ENCODE measurements at places on chromosomes 2 and 18.

DNA sequence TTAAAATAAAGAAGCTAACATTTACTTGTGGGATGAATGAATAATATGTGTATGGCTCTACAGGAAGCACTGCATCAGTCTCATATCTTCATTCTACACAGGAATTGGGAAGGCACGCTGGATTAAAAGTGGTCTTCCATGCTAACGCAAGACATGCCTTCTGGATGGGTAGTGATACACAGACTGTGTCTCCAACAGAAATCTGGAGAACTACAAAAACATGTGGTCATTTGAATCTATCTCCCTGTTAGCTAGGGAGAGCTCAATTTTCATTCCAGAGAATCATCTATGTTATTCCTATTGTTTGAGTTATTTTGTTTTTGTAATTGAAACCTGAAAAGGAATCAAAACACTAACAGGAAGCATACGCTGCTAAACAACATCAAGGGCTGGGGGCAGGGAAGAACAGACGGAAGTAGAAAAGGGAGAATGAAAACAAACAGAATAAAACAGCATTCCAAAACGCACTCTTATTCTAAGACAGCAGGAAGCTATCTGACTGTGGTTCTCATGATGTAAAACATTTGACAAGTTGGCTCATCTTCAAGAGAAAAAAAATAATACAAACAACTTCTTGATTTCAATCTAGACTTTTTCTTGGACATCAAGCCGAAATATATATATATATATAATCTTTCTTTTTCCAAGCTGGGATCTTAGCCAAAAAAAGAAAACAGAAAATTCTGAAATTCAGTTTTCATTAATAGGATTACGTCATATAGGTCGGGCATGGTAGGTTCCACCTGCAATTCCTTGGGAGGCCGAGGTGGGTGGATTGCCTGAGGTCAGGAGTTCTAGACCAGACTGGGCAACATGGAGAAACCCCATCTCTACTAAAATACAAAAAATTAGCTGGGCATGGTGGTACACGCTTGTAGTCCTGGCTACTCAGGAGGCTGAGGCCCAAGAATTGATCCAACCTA is 31.5 kb upstream of the ASNSD1 start:
- no peak for DNase-seq

GRCh38 chr2:142536966-142537365 is 340.5 kb upstream of the KYNU start:
- no peak for DNase-seq

- no peak for DNase-seq
These were observed 267.7 kb downstream of the NBAS start for GRCh38 chr2:15293262-15293937.

- no peak for DNase-seq
These were observed 89.9 kb downstream of the MAPK4 start for GRCh38 chr18:50649821-50650220.

DNA sequence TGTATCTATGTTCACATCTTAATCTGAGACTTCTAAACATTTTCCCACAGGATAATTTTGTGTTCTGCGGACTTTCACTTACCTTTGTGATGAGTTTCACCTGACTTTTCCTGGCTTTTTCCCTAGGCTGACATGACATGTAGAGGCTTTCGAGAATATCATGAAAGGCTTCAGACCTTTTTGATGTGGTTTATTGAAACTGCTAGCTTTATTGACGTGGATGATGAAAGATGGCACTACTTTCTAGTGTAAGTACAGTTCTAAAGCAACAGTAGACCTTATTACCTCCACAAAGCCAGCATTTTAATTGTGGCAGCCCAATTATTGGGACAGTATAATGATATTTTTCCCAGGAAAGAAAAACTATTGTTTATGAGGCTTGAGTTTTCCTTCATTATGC is 34.1 kb upstream of the METAP1D start:
- no peak for DNase-seq

- DNase-seq, result no peak
These were observed 32.5 kb downstream of the BMPR2 start for GRCh38 chr2:202408546-202409140.

DNA sequence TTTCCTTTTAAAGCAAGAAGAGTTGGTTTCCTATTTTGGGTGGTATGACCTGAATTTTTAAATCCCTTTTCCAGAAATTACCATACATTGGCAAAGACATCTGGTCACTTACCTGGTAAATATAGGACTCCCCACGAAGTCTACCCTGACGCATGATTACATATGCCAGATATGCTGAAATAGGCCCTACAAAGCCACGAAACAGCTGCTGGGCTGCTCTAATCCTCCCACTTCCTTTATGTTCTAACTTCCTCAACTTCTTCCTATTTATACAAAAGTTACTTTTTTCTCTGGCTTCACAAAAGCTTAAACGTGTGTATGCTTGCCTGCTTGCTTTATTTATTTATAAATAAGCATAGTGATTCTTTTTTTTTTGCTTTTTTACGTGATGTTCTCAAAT is 186.0 kb upstream of the EPHA4 start:
- no peak for DNase-seq

DNA sequence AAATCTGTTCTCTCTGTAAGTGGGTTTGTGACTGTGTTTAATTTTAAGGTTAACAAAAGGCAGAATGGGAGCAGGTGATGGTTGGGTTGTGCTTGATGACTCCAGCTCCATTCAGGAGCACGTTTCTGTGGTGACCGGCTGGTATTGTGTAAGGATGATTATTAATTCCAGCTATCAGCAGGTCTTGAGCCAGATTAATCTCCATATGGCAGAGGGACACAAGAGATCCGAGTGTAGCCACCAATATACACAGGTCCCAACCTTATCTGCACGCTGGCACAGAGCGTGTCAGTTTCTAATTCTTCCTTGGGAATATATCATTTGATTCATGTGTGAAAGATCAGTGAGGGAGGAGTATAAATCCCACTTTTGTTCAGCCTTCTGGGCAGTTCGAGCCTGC is 199.0 kb upstream of the DCC start:
- no peak for DNase-seq

- no peak for DNase-seq
These were observed 184.8 kb downstream of the LRP1B start for GRCh38 chr2:141946016-141946415.

GRCh38 chr2:134515137-134515536 is 203.7 kb downstream of the TMEM163 start:
- DNase-seq, result no peak

GRCh38 chr2:7119132-7119835 is 202.1 kb downstream of the RNF144A start:
- no peak for DNase-seq

GRCh38 chr18:3875961-3876360 is 426.0 kb downstream of the TGIF1 start:
- DNase-seq, result no peak

- DNase-seq, result no peak
These were observed 29.4 kb downstream of the PDCL3 start for GRCh38 chr2:100592226-100592625.

DNA sequence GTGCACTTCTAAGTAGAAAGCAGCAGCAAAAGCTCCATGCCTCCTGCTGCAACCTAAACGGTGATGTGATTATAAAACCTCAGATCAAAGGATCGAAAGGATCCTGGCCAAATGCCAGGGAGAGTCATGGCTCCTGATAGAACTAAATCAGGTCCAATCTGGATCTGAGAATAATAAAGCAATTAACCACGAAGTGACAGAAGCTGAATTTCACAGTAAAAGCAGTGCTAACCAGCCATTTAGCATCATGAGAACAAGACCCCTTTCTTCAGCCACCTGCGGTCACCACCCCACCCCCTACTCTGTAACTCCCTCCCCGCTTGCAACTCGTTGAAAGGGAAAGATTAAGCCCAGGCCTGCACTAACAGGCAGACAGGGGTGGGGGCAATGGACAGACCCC is 748.7 kb downstream of the BCL11A start:
- DNase-seq, result no peak

DNA sequence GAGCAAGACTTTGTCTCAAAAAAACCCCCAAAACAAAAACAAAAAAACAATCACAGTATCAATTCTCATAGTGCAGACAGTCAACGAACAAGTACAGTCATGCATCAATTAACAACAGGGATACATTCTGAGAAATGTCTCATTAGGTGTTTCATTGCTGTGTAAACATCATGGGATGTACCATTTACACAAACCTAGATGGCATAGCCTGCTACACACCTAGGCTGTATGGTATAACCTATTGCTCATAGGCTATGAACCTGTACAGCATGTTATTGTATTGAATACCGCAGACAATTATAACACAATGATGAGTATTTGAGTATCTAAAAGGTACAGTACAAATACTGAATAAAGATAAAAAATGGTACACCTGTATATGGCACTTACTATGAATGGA is 67.8 kb upstream of the LMAN1 start:
- DNase-seq, result no peak

- no peak for DNase-seq
These were observed 24.9 kb downstream of the RPL31 start for GRCh38 chr2:101026923-101027469.

DNA sequence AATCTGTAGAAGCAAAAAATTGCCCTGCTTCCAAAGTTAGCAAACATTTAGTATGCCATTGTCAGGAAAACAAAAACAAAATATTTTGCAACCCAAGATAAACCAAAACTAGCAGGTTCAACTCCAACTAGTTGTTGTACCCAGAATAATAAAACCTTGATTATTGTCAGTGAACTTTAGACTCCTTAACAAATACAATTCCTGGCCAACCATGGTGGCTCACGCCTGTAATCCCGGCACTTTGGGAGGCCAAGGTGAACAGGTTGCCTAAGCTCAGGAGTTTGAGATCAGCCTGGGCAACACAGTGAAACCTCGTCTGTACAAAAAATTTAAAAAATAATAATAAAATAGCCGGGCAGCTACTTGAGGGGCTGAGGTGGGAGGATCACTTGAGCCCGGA is 87.5 kb upstream of the MSH2 start:
- DNase-seq, result no peak

- DNase-seq, result no peak
These were observed 14.5 kb downstream of the SH3RF3 start for GRCh38 chr2:109143214-109144187.

DNA sequence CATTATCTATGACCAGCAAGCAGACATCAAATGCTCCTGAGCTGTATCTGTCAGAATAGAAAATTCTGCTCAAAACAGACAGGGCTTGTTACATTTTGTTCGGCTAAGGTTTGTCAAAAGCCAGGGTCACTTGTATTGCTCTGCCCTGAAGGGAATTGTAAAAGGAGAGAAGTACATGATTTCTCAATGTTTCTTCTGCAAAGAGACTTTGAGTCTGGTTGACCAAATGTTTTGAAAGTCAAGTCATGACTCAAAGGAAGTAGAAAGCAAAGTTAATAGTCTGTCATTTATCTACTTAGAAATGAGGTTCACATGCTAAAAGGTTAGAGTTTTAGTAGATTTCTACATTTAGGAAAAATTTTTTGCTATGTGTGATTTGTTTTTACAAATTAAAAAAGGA is 1624.1 kb upstream of the ZEB2 start:
- no peak for DNase-seq
